ENCODE measurements at places on chromosomes 6 and 20.

- no peak for DNase-seq
These were observed 18.7 kb upstream of the MEI4 start for GRCh38 chr6:77633993-77634715.

- no peak for DNase-seq
These were observed 742.0 kb downstream of the KIF16B start for GRCh38 chr20:15831201-15831600.

- DNase-seq: no peak
These were observed 71.0 kb upstream of the CD83 start for GRCh38 chr6:14046476-14047068.

- peak; percentile 65 for DNase-seq
These were observed 53.9 kb upstream of the TAGAP start for GRCh38 chr6:159098636-159099106.

DNA sequence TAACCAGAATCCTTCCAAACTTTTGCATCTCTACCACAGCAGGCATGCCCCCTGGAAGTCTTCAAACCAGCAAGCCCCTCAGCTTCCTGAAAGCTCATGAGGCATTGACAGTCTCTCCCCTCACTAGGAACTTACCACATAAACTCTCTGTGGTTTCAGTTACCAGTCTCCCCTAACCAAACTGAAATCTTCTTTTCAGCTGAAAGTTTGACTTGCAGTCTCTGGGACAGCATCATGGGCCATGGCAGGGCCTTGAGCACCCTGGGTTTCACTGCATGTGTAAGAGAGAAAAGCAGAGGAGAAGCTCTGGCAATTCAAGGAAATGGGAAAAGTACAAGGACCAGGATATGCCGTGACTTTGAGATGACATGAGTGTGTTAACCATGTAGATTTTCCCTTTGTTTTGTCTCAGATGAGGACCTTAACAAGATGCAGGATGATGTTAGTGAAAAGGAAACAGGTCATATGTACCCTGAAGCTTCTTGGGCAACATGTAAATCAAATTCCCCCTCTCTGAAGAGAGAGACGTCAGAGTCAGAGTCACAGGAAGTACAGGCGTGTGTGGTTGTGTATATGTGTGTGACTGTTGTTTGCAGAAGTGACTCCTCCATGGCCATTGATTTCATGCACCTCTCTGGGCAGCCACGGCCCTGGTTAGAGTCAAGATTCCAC, 106.3 kb downstream of the TNFRSF21 start:
- no peak for DNase-seq

DNA sequence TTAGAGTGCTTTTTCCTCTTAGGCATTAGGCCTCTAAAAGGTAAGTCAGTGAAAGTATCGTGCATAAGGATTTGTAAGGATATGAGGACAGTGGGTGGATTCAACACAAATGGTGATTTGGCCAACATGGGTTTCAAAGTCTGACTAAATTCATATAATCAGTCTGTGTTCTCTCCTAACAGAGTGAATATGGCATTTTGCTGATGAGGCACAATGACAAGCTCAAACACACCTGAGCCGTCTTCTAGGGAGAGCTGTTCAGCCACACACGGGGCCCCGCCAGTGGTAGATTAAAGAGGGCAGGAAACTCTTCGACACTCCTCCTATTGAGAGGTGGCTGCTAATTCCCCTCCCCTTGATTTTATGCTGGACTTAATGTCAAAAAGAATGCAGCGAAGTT, 59.5 kb upstream of the PROKR2 start:
- no peak for DNase-seq

DNA sequence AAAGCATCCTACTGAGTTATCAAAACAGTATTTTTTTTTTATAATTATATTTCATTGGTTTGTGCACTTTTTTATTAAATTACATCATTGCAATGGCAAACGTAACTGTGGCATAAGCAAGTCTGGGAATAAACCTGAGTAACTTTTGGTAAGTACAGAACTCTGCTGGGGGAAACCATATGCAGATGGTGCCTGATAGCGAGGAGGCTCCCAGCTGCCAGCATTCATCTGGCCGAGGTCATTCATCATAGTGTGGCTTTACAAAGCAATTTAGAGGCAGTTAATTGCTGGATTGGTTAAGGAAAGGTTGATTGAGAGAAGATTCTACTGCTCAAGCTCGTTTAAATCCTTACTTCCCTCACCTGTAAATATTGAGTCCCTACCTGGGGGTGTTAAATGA, 52.6 kb downstream of the HECA start:
- no peak for DNase-seq

GRCh38 chr6:143843677-143843999, 500 bp downstream of the LTV1 start:
- DNase-seq: no peak

DNA sequence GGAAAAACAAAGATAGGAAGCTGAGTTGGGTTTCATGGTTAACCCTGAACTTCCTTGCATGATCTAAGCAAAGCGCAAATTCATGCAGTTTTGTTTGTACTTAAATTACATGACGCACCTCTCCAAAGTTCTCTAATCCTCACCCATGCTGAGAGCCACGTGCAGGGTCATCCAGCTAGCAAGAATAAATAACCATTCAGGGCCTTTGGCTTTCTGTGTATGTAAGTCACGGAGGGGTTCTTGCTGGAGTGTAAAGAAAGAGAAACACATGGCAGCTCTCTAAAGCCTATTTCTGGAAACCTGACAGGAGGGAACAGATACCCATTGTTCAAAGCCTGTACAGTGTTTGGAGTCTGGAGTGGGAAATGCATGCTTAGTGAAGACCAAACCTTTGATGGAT, 171.7 kb upstream of the CCN2 start:
- DNase-seq: no peak

GRCh38 chr6:53754330-53754729, 40.5 kb upstream of the LRRC1 start:
- no peak for DNase-seq

GRCh38 chr6:2796861-2797260, 31.7 kb downstream of the WRNIP1 start:
- DNase-seq: no peak

GRCh38 chr6:131728296-131728939, 17.6 kb upstream of the CTAGE9 start:
- no peak for DNase-seq

DNA sequence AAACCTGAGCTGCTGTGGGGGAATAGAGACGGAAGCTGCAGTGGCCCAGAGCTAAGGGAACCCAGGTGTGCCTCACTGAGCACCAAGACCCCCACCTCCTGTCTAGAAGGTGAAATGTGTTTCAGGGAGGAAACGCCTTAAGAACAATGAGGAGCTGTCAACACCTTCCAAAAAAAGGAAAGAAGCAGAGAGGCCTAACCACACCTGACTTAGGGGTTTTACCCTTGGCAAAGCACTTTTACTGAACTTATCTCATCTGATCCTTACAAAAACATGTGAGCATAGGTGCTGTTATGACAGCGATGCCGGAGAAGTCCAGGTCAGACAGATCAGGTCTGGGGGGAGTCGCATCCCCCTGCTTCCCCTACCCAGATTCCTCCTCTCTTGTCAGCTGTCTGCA, 16.1 kb upstream of the CDKN1A start:
- no peak for DNase-seq

DNA sequence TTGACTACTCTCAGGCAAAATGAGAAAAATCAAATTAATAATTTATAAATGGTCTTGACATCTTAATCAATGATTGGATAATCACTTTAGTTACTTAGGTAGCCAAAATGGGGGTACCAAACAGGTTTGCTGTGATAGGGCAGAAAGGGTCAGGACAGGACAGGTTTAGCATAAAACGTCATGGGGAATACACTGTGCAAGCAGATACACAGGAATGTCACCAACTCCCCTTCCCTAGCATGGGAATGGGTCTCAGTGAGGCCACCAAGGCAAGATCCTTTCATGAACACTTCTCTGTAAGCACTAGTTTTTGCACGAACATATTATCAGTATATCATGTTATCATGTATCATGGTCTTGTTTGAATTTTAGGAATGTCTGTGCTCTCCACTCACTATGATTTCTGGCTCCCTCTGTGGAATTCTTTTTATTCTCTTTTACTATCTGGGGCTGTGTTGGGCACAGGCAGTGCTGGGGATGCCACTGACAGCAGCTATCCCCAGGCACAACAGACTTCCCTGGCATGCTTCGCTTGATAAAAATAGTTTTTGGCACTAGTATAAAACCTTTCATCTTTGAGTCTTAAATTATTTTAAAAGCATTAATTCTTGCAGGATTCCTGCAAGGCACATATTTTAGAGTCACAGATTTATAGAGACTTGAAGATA, 18.3 kb downstream of the PTCHD4 start:
- DNase-seq: no peak

GRCh38 chr6:2687456-2687855, 63.3 kb downstream of the MYLK4 start:
- no peak for DNase-seq

- no peak for DNase-seq
These were observed 251.0 kb downstream of the UST start for GRCh38 chr6:148997865-148998264.

DNA sequence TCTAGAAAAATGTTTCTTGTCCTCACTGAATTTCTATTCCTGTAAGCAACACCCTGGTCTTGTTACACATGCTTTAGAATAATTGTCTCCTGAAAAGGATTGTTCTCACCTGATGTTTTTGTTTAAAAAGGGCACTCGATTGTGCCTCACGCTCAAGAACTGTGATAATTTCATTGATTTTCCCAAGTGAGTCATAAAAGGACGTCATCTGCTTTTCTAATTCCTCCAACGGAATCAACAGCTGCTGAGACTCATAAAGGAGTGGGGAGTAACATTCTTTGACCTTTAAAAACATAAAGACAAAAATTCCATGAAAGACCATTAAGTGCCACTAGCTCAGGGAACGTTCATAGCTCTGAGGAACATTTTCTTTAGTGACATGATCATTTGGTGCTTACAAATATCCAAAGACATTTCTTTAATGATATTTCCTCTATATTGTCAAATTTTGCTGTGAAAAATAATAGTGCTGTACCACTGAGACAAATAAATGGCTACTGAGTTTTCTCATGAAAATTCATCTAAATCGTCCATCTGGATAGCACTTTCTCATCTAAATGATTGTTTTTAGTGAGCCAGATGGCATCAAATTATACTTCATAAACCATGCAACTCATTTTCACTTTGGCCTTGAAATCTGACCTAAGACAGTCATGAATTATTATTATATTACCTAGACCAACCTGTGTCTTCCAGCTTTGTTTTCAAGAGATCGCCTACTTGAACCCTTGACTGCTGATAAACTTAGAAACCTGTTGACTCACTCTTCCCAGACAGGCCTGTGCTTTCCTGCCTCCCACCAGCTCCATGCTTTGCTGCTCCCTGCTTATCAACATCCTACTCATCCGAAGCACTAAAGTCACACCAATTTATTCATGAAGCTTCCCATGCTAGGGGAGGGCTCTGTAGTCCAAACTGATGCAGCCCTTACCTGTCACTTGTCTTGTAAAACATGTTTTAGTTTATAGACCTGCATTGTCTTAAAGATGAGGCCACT, 178.2 kb downstream of the SYNE1 start:
- no peak for DNase-seq

Measured in coronary artery (tissue), 2 donors.